ENCODE measurements at places on chromosomes 12 and 14.

DNA sequence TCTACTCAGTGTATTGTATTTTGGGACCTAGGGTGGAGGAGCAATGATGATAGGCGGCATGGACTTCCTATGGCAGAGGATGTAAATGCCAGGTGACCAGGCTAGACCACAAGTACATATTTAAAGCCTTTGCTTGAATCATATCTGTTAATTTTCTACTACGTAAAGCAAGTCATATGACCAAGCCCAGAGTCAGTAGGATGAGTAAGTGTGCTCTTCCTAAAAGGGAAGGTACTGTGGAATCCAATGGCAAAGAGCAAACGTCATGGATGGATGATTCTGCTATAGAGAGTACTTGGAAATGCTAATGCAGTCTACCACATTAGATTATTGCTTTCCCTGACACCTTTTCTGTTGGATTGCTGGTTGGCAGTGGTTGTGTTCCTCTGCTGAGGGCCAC is 16.8 kb downstream of the GPATCH2L start:
- no peak for DNase-seq

GRCh38 chr12:12350868-12351463 is 924 bp upstream of the MANSC1 start:
- DNase-seq, result no peak

DNA sequence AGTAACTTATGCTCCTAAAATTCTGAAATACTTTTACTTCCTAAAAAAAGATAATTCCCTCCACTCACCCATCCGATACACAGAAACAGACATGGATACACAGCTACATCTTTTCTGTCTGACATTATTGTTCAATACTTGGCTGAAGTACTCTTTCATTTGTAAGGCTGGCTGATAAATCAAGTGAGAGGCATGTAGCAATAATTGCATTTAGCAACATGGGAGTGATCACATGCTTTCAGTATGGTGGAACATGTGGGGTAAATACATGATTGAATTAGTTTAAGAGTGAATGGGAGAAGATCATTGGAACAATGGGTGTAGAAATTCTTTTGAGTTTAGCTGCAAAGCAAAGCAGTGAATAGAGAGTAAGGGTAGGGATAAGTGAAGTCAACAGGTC is 25.6 kb downstream of the PTPRQ start:
- peak; percentile 35 for DNase-seq

GRCh38 chr12:88693837-88694445 is 113.7 kb upstream of the KITLG start:
- DNase-seq, result no peak

DNA sequence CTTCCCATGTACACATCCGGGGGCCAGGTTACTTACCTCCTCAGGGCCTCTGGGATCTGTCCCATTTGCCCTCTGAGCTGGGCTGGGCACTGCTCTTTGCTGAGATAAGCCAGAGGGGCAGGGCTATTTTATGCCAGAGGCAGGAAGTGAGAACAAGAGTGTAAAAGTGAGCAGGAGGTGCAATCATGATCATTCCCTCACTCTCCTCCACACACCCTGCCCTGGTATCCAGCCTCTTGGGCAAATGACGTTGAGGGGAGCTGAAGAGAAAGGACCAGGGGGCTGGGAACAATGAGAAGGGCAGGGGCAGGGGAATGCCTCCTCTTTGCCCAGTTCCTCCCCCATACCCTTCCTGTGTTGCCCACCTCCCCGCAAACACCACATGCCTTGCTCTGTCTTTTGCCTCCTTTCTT is 4.2 kb downstream of the LPAR5 start:
- no peak for DNase-seq

GRCh38 chr14:103551338-103551762 is 11.1 kb downstream of the BAG5 start:
- no peak for DNase-seq

- no peak for DNase-seq
These were observed 5.1 kb upstream of the TCHP start for GRCh38 chr12:109894939-109895338.

- peak; percentile 48 for DNase-seq
These were observed 45.6 kb upstream of the RIMBP2 start for GRCh38 chr12:130761537-130762318.

GRCh38 chr12:120252071-120252906 is 13.2 kb downstream of the PXN start:
- DNase-seq, result no peak

Measured in fibroblast of skin of abdomen (primary cell).